ENCODE measurements at places on chromosomes 7 and 10. TPM values are rescaled to one million over a fixed set of nuclear protein-coding genes. Genes with fewer than 3 reads are reported as not detected.

The CYP26C1 gene
- total RNA-seq, result 0.65 TPM

The DGKI gene
- 8.0 TPM for total RNA-seq

The HECW1 gene
- total RNA-seq, result 3.1 TPM

DNA sequence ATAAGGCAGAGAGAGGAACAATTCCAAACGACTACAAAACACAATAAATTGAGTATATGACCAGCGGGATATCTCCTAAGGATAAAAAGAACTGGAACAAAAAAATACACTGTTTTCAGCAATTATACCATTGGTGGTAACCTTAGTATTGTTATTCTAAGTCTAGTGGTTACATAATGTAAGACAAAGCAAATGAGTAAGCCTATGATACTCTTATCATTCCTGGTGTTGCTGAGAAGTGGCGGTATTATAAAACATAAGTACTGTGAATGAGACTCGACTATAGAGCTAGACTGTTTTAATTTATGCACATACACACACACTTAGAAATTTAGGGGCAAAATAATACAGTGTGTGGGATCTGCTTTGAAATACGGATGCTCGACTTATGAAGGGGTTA is 107.7 kb downstream of the NRBF2 start:
- no peak for DNase-seq

DNA sequence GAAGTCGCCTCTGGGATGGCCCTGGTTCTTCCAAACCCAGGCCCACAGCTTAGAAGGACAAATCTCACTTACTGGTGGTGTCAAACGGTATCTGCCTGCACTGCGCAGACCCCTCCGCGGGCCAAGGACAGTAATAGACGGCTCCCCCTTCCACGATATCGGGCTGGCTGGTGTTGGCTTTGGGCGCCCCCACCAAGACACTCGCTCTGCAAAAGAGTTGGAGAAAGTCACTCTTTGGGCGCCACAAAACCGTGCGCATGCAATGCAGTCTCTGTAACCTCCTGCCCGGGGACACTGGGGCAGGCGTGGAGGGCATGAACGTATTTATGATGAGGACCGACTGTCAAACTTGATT is 1.1 kb downstream of the ITGA8 start:
- DNase-seq, result no peak

GRCh38 chr7:143958781-143959180 is 4.1 kb downstream of the OR2F1 start:
- no peak for DNase-seq
